ENCODE measurements at places on chromosomes 12 and 14.

DNA sequence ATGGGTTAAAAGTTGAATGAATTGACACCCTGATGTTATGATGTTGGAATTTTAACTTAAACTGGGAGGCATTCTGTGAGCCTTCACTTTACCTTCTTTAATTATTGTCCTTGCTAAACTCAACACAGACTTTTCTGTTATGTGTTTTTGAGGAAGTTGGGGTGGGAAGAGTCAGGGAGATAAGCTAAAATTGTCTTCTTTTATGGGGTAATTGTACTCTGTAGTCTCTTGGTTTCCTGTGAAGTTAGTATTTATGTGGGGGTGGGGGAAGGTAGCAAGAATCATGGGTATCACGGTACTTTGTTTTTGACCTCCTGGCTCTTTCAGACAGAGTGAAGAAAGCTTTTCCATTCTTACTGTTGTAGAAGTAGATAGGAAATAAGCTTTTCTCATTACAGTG lies 32.9 kb downstream of the RAB21 start:
- DNase-seq = no peak

DNA sequence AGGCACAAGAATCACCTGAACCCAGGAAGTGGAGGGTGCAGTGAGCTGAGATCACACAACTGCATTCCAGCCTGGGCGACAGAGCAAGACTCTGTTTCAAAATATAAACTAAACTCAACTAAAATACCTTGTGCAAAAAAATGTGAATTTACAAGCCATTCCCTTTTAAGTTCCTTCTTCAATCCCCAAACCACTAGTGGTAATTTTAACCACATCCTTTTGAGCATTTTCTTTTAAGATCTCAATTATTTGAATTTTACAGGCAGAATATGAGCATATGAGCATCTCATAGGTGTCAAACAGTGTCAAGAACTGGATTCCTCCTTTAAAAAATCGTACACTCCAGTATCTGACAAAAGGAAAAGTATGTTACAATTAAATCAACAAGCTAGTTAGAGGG lies 57.0 kb upstream of the NPFF start:
- DNase-seq = no peak

DNA sequence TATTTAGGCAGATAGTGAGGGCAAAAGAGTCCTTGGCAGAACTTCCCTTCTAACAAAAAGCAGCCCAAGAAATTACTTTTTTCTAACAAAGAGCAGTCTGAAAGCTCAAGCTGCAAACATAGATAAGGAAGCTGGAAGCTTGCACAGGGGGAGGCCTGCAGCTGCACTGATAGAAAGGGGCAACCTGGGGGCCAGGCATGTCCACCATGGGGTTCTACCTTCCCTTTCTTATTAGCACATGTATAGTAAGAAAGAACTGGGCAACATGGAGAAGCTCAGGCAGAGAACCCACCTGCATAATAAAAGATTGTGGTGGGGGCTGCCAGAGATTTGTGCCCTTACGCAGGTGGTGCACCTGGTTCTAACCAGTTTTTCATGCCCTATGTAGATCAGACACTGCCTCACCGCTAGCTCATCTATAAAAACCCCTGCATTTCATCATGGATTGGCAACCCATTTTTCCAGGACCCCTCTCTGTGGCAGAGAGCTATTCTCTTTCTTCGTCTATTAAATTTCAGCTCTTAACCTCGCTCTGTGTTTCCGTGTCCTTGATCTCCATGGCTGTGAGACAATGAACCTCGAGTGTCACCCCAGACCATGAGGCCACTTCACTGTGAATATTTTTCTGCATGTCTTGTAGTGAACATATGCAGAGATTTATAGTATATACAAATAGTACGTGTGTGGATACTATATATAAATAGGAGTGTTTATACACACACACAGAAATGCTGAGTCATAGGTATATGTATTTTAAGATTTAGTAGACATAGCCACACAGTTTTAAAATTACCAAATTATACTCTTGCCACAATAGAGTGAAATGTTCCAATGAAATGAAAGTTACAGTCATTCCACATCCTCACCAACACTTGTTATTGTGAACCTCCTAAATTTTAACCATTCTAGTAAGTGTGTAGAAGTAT lies 53.0 kb downstream of the PEX5 start:
- no peak for DNase-seq

DNA sequence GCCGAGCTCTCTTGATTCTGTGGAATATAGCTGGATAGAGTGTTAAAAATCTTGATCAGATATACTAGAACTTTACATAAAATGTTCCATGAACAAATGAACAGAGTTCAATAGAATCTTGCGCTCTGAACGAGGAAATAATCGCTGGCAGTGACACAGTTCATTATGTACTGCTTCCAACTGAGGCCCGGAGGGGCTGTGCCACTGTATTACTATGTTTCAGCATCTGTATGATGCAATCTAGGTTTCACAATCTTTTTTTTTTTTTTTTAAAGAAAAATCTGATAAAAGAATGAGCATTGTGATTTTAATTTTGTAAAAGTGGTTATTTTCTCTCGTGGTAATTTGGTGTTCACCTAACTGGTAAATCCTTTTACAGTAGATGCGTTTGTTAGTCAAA lies 77.2 kb downstream of the FERMT2 start:
- no peak for DNase-seq

DNA sequence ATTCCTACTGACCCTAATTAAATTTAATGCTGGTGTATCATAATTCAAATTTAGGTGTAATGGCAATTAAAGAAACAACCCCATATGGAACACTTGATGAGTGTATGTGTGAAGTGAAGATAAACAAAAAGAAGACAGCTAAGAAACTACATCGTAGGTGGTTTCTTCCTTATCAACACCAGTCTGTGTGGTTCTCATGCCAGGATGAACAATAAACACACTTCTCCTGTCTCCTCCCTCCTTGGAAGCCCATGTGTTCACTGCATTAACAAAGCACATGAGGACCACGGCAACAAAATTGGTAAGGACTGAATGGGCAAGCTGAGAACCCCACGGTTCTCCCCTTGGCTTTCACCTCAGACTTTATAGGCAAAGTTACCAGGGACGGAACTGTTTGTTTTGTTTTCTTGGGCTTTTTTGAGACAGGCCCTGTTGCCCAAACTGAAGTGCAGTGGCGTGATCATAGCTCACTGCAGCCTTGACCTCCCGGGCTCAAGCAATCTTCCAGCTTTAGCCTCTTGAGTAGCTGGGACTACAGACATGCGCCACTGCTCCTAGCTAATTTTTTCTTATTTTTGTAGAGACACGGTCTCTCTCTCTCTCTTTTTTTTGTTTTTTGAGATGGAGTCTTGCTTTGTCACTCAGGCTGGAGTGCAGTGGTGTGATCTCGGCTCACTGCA lies 71.0 kb downstream of the TRAFD1 start:
- no peak for DNase-seq

GRCh38 chr14:103104654-103105452 lies 10.3 kb downstream of the EXOC3L4 start:
- peak; percentile 38 for DNase-seq

- DNase-seq = no peak
These were observed 228.4 kb upstream of the FLRT2 start for GRCh38 chr14:85301506-85301905.

- no peak for DNase-seq
These were observed 22.2 kb upstream of the DIP2B start for GRCh38 chr12:50482571-50482970.

DNA sequence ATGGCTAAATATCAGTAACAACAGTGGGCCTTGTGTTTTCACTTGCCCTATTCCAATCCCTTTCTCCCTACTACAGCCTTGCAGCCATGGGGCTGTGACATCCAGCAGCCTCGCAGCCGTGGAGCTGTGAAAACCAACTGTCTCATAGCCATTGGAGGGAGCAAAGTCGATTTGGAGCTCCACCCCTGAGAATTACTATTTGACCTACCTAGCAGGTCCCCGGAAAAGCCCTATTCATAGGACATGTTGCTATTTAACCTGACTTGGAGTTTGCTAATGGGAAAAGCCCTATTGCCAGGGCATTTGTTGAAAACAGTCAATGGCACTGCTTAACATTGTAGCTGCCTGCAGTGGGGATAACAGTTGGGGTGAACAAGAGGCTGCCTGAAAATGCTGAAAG lies 33.3 kb downstream of the ERG28 start:
- DNase-seq = no peak

DNA sequence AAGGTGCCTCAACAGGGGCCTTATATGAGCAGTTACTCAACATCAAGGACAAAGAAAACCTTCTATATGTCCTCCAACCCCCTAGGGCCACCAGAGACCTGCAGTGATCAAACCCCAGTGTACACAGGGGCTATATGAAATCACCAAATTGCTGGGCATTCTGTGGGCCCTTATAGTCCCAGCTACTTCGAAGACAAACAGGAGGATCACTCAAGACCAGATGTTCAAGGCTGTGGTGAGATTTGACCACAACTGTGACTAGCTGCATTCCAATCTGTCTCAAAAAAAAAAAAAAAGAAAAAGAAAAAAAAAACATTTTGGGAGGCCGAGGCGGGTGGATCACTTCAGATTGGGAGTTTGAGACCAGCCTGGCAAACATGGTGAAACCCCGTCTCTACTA lies 51.0 kb upstream of the PRB2 start:
- DNase-seq = no peak

- DNase-seq = no peak
These were observed 1.8 kb downstream of the SYCP3 start for GRCh38 chr12:101737476-101737875.

GRCh38 chr12:32070370-32070769 lies 36.3 kb upstream of the BICD1 start:
- no peak for DNase-seq

GRCh38 chr12:58044966-58045365 lies 103.6 kb downstream of the ATP23 start:
- no peak for DNase-seq

DNA sequence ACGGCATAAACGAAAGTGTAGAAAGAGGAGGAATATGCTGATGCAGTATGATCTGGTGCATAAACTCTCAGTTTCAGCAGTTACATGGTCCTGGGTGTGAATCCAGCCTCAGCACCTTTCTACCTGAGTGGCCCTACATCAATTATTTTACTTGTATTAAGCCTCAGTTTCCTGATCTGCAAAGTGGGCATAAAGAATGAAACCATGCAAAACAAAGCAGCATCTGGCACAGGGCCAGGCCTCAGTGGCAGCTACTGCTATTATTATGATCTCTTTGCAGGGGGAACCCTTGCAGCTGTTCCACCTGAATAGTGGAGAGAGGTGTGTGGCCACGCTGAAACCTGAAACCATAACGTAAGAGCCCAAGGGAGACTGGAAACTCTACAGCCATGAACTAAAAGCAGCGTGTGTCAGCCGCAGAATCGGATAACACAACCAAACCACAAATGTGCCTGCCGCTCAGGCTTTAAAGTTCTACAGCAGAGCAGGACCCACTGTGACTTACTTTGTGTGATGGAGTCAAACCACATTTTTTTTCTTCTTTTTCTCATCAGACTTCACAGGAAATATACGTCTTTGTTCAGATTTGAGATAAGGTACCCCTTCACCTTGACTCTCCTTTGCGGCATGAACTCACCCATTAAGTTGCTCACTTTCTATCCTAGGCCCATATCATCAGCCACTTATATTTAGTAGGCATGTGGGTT lies 29.2 kb upstream of the FOS start:
- peak; percentile 67 for DNase-seq

All from activated CD8-positive, alpha-beta memory T cell treated with anti-CD3 and anti-CD28 coated beads for 4 hours (primary cell).